ENCODE measurements at places on chromosomes 2 and 18.

DNA sequence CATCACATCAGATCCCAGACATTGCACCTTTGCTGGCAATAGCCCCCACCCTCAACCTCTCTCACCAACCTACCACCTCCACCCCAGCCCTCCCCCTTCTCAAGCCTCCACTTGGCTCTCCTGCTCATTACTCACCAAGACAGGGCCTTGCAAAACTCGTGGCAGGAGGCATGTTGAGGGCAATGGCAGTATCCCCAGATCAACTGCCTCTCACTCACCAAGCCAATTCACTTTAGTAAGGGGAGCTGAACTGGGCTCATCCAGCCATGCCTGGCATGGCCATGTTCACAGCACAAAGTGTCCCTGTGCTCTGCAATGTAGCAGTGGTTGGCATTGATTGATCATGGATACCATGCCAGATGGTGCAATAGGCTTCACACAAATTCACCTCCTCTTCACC is 46.3 kb upstream of the TEX51 start:
- no peak for DNase-seq

DNA sequence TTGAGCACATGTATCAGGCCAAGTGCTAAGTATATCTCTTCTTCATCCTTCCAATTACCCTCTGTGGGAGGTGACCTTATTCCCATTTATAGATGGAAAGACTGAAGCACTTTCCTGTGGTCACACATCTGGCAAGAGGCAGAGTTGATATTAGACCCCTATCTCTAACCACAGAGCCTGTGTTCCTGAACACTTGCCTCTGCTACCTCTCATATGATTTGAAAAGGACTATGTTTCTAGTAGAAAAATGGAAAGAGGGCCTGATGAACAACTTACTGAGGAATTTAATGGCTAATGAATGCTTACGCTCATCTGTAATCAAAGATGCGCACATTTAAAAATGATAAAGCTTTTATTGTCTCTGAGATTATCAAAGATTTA is 46.2 kb upstream of the DYNC2LI1 start:
- DNase-seq = no peak

DNA sequence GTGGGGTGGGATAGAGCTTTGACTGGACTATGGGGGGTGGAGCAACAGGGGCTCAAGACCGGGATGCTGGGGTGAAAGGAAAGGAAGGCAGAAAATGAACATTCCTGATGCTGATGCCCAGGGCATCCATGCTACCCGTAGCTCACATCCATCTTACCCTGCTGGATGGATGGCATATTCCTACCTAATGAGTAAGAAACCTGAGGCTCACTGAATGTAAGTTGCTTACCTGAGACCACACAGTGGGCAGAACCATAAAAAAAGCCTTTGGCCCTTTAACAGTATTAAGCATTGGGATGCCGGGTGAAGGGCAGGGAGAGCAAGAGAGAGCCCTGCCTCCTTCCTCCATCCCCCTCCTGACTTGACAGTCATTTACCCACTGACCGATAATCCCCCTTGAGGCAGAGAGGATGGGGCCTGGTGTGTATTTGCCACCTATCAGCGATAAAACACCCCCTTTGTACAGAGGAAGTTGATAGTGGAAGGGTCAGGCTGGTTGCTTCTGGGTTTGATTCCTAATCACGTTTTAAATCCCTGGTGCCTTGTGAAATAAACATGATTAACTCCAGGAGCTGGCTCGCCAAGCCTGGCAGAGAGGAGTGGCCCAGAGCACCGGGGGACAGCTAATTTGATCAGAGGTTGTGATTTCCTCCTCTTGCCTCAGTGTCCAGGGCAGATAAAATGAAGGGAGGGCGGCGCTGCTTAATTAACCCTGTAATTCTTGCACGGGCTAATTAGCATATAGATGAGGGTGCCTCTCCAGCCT is 105.9 kb upstream of the HS6ST1 start:
- no peak for DNase-seq

- DNase-seq = no peak
Measured at GRCh38 chr2:38485734-38486133, 108.7 kb upstream of the ATL2 start.

DNA sequence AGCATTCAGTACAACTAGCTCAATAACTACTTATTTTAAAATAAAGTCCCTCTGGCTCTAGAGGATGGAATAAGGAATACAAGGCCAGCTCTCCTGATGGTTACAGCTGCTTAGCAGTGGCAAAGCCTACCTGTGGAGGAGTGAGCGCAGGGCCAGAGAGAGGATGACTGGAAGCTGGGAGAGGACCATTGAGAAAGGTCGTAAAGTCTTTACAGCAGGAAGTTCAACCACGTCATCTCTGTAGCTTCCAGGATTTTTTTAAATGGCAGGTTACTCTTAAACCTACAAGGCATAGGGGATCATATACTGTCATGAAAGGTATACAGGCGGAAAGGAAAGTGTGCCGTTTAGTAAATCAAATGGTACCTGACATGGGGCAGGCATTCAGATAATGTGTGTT is 26.3 kb downstream of the ANXA4 start:
- no peak for DNase-seq

GRCh38 chr2:26740890-26741302 is 23.2 kb upstream of the SLC35F6 start:
- no peak for DNase-seq

DNA sequence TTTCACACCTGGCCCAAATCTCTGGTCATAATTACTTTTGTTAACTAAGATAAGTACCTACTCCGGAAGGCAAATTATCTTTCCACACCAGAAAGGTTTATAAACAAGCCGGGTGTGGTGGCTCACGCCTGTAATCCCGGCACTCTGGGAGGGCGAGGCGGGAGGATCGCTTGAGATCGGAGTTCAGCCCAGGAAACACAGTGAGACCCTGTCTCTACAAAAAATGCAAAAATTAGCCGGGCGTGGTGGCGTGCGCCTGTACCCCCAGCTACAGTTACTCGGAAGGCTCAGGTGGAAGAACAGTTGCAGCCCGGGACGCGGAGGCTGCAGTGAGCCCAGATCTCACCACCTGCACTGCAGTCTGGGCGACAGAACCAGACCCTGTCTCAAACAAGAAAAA is 2.1 kb downstream of the PUM2 start:
- no peak for DNase-seq

DNA sequence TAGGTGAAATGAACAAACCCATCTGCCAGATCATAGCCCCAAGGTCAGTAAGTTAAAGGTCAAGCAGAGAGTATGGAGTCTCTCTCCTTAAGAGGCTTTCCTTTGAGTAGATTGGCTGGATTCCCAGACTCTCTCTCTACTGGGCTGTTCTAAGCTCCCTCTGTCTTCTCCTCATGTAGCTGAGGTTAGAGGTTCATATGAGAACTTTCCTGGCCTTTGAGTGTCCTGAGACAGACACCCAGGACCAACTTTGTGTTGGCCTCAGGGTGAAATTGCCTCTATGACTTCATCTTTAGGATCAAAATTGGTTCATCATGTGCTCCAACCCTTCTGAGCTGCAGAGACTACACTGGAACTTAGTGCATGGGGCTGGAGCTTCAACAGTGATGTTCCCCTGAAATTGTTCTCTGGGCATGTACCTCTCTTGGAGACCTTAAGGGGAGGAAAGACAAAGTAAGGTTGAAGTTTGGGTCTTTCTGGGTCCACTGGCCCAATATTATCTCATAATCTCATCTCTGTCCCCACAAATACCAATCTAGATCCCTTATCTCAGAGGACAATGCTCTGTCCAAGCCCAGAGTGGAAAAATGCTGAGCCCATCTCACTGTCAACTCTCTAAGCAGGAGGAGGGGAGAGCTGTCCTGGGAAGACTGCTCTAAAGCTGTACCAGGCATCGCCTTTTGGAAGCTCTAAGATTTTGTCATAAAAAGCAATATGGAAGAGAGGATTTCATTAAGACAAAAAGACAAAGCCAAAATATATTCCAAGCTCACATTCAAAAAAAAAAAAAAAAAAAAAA is 177.3 kb upstream of the ARL4C start:
- no peak for DNase-seq

Measured in CD4-positive, alpha-beta T cell treated with Interleukin-2 at 100 ng/mL for 4 hours (primary cell).